ENCODE measurements at places on chromosomes 5 and 9.
A peak's percentile ranks its signal among the peaks of the same experiment; 100 is the strongest.

DNA sequence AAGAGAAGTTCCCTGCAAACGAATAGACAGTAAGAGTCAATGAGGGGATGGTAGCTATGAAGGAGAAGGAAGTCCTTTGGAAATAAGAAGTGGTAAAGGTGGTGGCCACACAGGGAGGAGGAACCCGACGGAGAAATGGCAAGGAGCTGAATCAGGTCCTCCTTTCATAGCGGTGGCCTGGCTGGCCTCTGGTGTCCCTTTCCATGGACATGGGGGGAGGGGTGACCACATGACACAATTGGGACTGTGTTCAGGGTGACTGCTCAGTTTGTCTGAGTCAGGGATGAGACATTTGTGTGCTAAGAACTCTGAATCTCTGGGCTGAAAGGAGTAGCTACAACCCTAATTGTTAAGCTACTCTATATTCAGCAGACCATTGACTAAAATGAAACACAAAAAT is 28.7 kb upstream of the TIMD4 start:
- no peak overlapping the region for H3K4me3 ChIP-seq
- H3K4me1 ChIP-seq, result no peaks in the 10 kb centered on the region
- no peak overlapping the region for H3K27ac ChIP-seq

GRCh38 chr9:98367371-98367900 is 112.0 kb upstream of the TBC1D2 start:
- no peaks in the 10 kb centered on the region for H3K4me1 ChIP-seq
- no peaks in the 10 kb centered on the region for H3K36me3 ChIP-seq
- DNase-seq, result no peak
- no peak overlapping the region for H3K4me3 ChIP-seq

- no peaks in the 10 kb centered on the region for H3K27me3 ChIP-seq
- H3K27ac ChIP-seq, result no peak overlapping the region
- peaks cover 3% of the 10 kb centered on the region for H3K36me3 ChIP-seq
- no peak overlapping the region for H3K4me3 ChIP-seq
- peak; percentile 73 for DNase-seq
- peaks cover 5% of the 10 kb centered on the region for H3K4me1 ChIP-seq
Observed at GRCh38 chr9:32431940-32432555, 47.6 kb downstream of the ACO1 start.

GRCh38 chr5:87127956-87128687 is 139.6 kb upstream of the RASA1 start:
- H3K27me3 ChIP-seq, result no peaks in the 10 kb centered on the region
- no peak for DNase-seq
- no peaks in the 10 kb centered on the region for H3K4me1 ChIP-seq
- H3K27ac ChIP-seq, result no peak overlapping the region
- H3K4me3 ChIP-seq, result no peak overlapping the region

DNA sequence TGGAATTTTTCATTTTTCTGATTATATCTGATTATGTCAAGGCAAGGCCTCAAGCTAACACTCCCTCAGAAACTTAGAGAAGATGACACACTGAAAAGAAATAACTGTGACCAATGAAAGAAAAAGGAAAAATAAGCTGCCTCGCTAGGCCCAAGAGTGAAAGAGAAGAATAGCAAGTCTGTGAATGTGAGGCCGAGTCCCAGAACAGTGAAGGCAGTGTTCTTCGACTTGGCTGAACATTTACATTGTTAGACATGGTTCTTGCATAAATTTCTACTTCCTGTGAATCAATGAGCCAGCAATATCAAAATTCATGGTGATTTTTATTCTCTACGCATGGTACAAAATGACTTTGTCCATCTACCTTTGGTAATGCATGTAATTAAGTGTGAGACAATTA is at the start of gene ATP10B:
Gene ATP10B, minus strand, starts transcription at position 163 of the 400 bp plus-strand sequence. CDS start 164,137 bp downstream, outside the sequence.
- H3K27ac ChIP-seq, result no peak within 1 kb of the TSS
- DNase-seq, result no peak
- H3K27me3 ChIP-seq, result no peaks in the 10 kb centered on the region
- H3K36me3 ChIP-seq, result no peaks in the 10 kb centered on the region

- H3K27me3 ChIP-seq, result no peaks in the 10 kb centered on the region
- H3K4me1 ChIP-seq, result no peaks in the 10 kb centered on the region
- no peak overlapping the region for H3K27ac ChIP-seq
- H3K4me3 ChIP-seq, result no peak overlapping the region
- no peak for DNase-seq
- H3K36me3 ChIP-seq, result no peaks in the 10 kb centered on the region
Observed at GRCh38 chr9:27714388-27714787, 141.1 kb upstream of the C9orf72 start.

DNA sequence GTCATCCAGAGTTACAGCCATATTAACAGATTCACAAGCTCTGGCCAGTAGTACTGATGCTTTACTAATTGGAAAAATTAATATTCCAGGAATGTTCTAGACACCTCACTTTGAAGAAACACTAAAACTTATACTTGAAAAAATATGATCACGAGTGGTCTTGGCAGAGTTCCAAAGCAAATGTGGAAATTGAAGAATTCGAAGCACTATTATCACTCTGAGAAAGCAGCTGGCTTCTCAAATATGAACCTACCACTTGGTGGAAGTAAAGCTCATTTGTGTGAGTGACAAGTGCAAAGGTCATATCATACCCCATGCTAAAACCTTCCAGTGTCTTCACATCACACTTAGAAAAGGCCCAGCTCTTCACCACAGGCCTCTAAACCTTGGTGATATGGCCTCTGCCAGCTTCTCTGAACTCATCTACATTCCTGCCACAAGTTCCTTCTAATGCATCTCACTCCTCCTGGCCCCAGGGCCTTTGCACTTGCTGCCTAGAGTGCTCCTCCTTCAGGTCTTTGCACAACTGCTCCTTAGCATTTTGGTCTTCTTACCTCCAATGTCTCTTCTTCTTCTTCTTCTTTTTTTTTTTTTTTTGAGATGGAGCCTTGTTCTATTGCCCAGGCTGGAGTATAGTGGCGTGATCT is 175.7 kb upstream of the SMIM23 start:
- no peak for DNase-seq
- H3K36me3 ChIP-seq, result no peaks in the 10 kb centered on the region
- H3K4me1 ChIP-seq, result no peaks in the 10 kb centered on the region
- H3K27ac ChIP-seq, result no peak overlapping the region
- no peaks in the 10 kb centered on the region for H3K27me3 ChIP-seq
- no peak overlapping the region for H3K4me3 ChIP-seq

GRCh38 chr5:15797116-15797515 is 297.1 kb downstream of the FBXL7 start:
- no peaks in the 10 kb centered on the region for H3K36me3 ChIP-seq
- no peak for DNase-seq
- H3K4me1 ChIP-seq, result no peaks in the 10 kb centered on the region
- no peak overlapping the region for H3K27ac ChIP-seq
- no peaks in the 10 kb centered on the region for H3K27me3 ChIP-seq

GRCh38 chr9:4661611-4662010 is 483 bp upstream of the PLPP6 start:
- H3K4me3 ChIP-seq, result no peak overlapping the region
- H3K27ac ChIP-seq, result no peak overlapping the region
- H3K36me3 ChIP-seq, result no peaks in the 10 kb centered on the region
- peaks cover 17% of the 10 kb centered on the region for H3K4me1 ChIP-seq
- DNase-seq, result no peak

DNA sequence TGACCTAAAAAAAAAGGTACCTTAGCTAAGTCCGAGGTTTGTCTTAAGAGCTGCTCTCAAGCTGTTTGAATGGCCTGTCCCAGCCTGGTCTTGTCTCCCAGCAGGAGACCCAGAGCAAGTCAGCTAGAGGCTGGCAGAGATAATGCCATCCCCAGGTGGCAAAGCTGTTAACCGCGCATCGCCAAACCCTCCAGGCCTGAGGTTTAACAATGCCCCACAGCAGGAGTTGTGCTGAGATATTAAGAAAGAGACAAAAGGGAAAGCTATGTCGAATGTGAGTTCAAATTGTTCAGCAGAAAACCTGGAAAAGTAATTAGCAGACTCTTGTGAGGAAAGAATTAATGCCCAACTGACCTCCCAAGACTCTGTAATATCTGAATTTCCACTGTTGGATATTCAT is 187.1 kb downstream of the FSTL4 start:
- H3K27me3 ChIP-seq, result no peaks in the 10 kb centered on the region
- H3K4me3 ChIP-seq, result no peak overlapping the region
- 0 out of 2 replicates have a peak, but pooled peaks cover 6% of the 10 kb centered on the region for H3K4me1 ChIP-seq
- no peak for DNase-seq

- no peak overlapping the region for H3K27ac ChIP-seq
- H3K4me3 ChIP-seq, result no peak overlapping the region
- H3K4me1 ChIP-seq, result no peaks in the 10 kb centered on the region
- H3K36me3 ChIP-seq, result no peaks in the 10 kb centered on the region
- H3K27me3 ChIP-seq, result no peaks in the 10 kb centered on the region
- no peak for DNase-seq
Observed at GRCh38 chr5:83516377-83516776, 44.8 kb downstream of the VCAN start.

DNA sequence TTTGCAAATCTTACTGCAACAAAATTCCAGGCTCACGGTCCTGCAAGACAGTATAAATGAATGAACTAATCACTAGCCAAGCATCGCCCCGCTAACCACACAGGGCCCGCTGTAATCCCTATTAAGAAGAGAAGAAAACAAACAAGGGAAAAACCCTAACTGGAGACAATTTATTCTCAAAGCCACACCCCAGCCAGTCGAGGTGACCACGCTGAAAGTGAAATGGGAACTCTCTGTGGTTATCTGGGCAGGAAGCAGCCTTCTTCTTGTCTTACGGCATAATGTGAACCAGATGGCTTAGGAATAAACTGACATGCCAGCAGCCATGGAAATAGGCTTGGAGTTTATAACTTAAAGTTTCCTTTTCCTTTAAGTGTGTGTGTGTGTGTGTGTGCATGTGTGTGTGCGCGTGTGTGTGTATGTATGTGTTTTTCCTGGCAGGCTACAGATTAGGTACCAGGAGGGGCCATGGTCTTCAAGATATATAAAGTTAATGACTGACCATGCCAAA is 120.2 kb downstream of the SEMA6A start:
- H3K27me3 ChIP-seq, result no peaks in the 10 kb centered on the region
- no peak overlapping the region for H3K27ac ChIP-seq
- no peaks in the 10 kb centered on the region for H3K4me1 ChIP-seq
- no peak overlapping the region for H3K4me3 ChIP-seq
- DNase-seq, result no peak
- H3K36me3 ChIP-seq, result peaks cover 1% of the 10 kb centered on the region

DNA sequence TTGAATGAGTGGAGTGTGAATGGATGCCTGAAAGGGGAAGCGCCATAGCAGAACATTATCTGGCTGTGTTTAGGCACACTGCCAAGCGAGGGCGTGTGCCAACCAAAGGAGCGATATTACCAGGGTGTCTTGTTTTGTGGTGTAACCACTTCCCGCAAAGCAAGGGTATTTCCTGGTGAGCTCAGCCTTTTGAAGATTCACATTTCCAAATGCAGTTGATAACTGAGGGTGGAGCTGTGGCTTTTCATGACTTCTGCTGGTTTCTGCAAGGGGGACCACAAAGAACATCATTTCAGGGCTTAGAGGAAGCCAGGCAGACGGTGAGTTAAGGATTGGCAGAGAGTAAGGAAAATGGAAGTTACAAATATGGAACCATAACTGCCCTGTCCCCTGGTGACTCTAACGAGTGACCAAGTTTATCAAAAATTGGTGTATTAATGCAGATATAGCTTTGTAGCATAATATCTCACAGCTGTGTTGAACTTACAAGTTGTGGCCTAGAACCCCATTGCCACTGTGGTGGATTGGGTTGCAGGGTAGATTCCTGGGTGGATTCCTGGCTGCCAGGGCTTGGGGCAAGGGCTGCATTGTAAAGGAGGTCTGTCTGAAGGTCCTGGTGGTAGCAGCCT is 71.4 kb downstream of the RALGPS1 start:
- H3K4me1 ChIP-seq, result peaks cover 23% of the 10 kb centered on the region
- H3K36me3 ChIP-seq, result no peaks in the 10 kb centered on the region
- no peak overlapping the region for H3K4me3 ChIP-seq
- no peak overlapping the region for H3K27ac ChIP-seq
- no peaks in the 10 kb centered on the region for H3K27me3 ChIP-seq

- H3K27me3 ChIP-seq, result no peaks in the 10 kb centered on the region
- no peak overlapping the region for H3K27ac ChIP-seq
- H3K4me1 ChIP-seq, result no peaks in the 10 kb centered on the region
Observed at GRCh38 chr5:82728926-82729702, 348.1 kb downstream of the TMEM167A start.

DNA sequence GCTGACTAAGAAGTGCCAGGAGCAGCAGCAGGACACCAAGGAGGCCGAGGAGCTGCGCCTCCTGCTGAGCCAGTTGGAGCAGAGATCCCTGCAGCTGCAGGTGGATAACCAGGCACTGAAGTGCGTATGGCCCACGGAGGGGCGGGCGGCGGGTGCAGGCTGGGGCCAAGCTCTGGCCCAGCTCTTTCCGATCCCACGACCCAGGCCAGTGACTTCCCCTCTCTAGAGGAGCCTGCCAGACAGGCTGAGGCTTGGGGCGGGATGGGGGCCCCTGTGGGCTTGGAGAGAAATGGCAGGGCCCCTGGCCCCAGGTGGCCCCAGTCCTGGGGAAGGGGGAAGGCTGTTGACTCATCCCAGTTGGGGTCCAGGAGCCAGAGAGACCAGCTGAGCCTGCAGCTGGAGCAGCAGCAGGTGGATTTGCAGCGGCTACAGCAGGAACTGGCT is 3.6 kb downstream of the PTRH1 start:
- no peak overlapping the region for H3K27ac ChIP-seq

- H3K36me3 ChIP-seq, result no peaks in the 10 kb centered on the region
- H3K4me1 ChIP-seq, result peaks cover 19% of the 10 kb centered on the region
- no peak overlapping the region for H3K4me3 ChIP-seq
- no peak for DNase-seq
- H3K27me3 ChIP-seq, result no peaks in the 10 kb centered on the region
Observed at GRCh38 chr5:147673266-147673665, 109.3 kb downstream of the JAKMIP2 start.

DNA sequence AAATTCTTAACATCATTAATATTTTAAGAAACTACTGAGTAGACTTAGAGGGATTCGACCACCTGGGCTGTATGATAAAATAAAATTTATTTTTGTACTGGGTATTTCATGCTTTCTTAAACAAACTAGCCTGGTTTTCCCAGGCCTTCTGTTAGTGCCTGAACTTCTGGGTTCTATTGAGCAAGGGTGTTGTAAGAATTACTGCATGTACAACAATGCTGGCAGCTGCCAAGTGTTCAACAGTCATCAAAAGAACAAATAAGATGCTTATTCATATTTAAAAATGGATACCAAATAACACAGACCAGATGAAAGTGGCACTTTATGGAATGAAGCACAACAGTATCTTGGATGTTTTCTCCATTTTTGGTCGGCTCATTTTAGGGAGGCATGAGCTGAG is 123.2 kb upstream of the FBXL7 start:
- H3K36me3 ChIP-seq, result no peaks in the 10 kb centered on the region
- no peaks in the 10 kb centered on the region for H3K27me3 ChIP-seq
- H3K4me1 ChIP-seq, result no peaks in the 10 kb centered on the region

GRCh38 chr5:2747363-2748162 is 3.9 kb downstream of the IRX2 start:
- H3K36me3 ChIP-seq, result peaks cover 3% of the 10 kb centered on the region
- no peak overlapping the region for H3K27ac ChIP-seq
- no peaks in the 10 kb centered on the region for H3K27me3 ChIP-seq

GRCh38 chr9:94160594-94161501 is 76.6 kb downstream of the PTPDC1 start:
- peak; percentile 37 for DNase-seq
- no peak overlapping the region for H3K4me3 ChIP-seq
- no peaks in the 10 kb centered on the region for H3K36me3 ChIP-seq
- H3K27ac ChIP-seq, result peak overlapping the region; percentile 89
